Endodermal cell (in vitro differentiated cells): ENCODE measurements at places on chromosomes 12 and 14. TPM values are rescaled to one million over a fixed set of nuclear protein-coding genes. Genes with fewer than 3 reads are reported as not detected.

PPP1R36 gene
- total RNA-seq, result 0.26 to 1.2 TPM (median 0.90 TPM) in 3 replicates

GPR68 gene
- 0.23 and 0.44 TPM in 2 replicates for total RNA-seq

SOAT2 gene
- 0.29 and 0.46 TPM in 2 replicates for total RNA-seq

DNA sequence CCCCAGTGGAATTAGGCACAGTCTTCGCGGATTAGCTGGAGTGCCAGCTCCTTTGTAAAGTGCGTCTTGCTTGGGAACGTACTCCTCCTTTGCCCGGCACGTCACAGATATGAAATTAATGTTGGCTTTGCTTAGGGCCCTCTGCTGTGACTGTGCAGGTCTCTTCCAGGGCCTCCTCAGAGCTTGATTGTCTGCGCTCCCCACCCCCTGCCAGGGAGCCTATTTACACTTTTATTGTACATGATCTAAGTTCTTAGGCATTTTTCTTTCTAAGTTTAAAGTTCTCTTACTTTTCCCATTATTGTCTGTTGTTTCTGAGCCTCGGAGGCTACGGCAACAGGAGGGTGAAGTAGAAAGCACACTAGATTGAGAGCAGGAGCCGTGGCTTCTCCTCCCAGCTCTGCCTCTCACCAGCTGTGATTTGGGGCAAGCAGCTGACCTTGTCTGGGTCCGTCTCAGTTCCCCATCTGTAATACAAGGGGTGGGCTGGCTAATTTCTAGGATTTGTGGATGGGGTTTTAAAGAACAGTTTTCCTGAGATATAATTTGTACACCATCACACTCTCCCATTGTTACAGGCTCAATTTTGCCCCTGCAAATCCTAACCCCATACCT lies 81.8 kb downstream of the TSPAN9 start:
- peaks cover 2% of the 10 kb centered on the region for H3K4me1 ChIP-seq
- DNase-seq, result no peak
- no peaks in the 10 kb centered on the region for H3K36me3 ChIP-seq

DNA sequence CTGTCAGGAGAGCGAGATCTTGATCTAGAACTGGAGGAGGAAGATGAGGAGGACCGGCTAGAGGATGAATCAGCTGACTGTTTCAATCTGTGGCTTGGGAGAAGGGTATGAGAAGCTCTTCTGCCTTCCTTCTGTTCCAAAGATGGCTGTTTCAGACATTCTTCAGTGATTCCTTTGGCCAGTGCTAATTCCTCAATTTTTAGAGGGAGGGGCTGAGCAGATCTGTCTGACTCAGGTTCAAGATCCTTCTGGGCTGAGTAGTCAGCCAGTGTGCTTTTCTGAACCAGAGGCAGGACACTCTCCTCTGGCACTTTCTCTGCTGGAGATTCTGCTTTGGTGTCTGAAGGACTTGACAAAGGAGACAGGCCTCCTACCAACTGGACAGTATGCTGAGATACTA lies 15.2 kb downstream of the ACIN1 start:
- no peak overlapping the region for H3K4me3 ChIP-seq
- no peak for DNase-seq
- peaks cover 96% of the 10 kb centered on the region for H3K36me3 ChIP-seq
- no peaks in the 10 kb centered on the region for H3K27me3 ChIP-seq

GRCh38 chr12:50212071-50212467 lies 44.9 kb upstream of the CERS5 start:
- H3K4me3 ChIP-seq, result no peak overlapping the region
- H3K27me3 ChIP-seq, result no peaks in the 10 kb centered on the region
- no peak overlapping the region for H3K27ac ChIP-seq
- peaks cover 11% of the 10 kb centered on the region for H3K36me3 ChIP-seq
- DNase-seq, result no peak
- no peaks in the 10 kb centered on the region for H3K4me1 ChIP-seq

DNA sequence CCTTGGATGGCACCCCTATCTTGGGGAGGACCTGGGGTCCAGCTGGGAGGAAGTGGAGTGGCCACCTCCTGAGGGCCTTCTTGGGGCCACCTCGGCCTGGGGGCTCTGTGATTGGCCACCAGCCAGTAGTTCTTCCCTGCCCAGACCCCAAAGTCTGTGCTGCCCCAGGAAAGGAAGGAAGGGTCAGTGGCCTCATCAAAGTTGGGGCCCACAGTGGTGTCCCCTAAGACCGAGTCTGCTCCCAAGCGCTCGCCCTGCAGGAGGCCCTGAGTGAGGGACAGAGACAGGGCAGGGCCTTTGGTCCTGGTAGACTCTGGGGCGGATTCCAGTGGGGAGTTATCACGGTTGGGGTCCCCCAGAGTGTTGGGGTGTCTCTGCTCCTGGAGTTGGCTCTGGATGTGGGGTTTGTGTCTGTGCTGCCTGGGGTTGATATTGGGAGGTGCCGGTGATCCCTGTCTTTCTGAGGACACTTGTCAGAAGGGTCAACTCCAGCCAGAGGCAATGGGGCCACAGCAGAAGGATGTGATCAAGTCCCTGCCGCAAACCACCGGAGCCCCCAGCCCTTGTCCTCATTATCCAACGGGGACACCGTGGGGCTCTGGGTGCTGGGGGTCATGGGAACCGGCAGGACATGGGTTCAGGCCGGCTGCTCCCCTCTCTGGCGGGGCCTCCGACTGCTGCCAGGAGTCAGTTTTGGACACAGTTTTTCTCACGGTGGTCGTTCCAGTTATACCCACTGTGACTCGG lies 364.3 kb downstream of the TMEM121 start:
- H3K4me1 ChIP-seq, result no peaks in the 10 kb centered on the region
- no peak overlapping the region for H3K27ac ChIP-seq
- no peaks in the 10 kb centered on the region for H3K27me3 ChIP-seq

DNA sequence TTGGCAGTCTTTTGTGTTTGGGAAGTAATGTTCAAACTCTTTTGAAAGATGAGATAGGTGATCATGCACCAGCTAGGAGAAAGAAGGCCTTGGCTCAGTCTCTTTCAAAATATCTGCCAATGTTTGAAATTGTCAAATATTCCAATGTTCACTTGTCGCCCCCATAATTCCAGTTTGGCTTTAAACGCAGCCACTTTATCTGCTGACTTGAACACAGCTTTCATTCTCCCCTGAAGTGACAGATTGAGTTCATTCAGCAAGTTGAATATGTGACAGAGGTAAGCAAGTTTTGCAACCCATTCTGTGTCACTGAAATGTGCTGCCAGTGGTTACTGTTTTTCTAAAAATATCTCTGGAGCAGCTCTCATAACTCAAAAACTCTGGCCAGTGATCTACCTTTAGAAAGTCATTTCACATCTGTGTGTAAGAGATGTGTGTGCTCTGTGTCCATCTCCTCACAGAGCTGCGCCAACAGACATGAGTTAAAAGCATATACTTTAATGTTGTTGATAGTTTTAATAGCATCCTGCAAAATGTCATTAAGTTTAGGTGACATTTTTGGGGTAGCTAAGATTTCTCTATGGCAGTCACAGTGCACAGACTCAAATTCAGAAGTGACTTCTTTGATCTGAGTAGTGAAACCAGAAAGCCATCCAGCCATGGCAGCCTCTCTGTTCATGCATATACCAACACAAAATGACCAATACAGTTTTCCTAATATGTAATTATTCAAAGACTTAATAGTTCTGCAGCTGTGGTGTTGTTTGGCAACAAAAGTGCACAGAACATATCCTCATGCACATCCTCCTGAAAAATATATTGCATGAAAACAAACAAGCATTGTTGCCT lies 614.3 kb upstream of the MIS18BP1 start:
- H3K36me3 ChIP-seq, result no peaks in the 10 kb centered on the region
- H3K4me3 ChIP-seq, result no peak overlapping the region
- no peak for DNase-seq
- no peaks in the 10 kb centered on the region for H3K4me1 ChIP-seq
- H3K27me3 ChIP-seq, result no peaks in the 10 kb centered on the region
- H3K27ac ChIP-seq, result no peak overlapping the region
